ENCODE measurements at places on chromosomes 1 and 21. TPM values are rescaled to one million over a fixed set of nuclear protein-coding genes. Genes with fewer than 3 reads are reported as not detected.

The LCE3A gene
- not detected for total RNA-seq

The CLEC20A gene
- not detected for total RNA-seq

The CRYBG2 gene
- total RNA-seq: 1.7 TPM

The PCBP3 gene
- total RNA-seq: 1.5 TPM

The SEMA6C gene
- total RNA-seq: 5.3 TPM

DNA sequence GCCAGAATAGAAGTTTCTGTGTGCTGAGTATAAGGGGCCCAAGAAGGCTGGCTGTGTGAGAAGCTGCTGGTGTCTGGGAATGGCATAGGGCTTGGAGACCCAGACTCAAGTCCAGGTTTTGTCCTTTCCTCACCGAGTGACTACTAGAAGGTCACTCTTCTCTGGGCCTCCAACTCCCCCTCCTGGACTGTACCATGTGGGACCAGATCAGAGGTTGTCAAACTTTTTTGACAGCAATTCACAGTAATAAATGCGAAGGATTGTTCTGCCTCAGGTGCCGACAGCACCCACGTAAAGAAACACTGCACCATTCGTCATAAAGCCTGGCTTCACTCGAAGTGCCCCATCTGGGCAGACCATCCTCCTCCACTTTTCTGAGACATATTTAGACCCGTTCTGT is 29.0 kb downstream of the PKP1 start:
- H3K27ac ChIP-seq: no peak overlapping the region
- DNase-seq: no peak
- H3K4me3 ChIP-seq: no peak overlapping the region
- peaks cover 5% of the 10 kb centered on the region for H3K4me1 ChIP-seq

GRCh38 chr1:3945916-3946840 is 46.1 kb upstream of the C1orf174 start:
- no peaks in the 10 kb centered on the region for H3K4me1 ChIP-seq
- no peak overlapping the region for H3K4me3 ChIP-seq
- H3K27ac ChIP-seq: no peak overlapping the region

- H3K4me1 ChIP-seq: no peaks in the 10 kb centered on the region
- peak; percentile 31 for DNase-seq
- H3K27ac ChIP-seq: no peak overlapping the region
Measured at GRCh38 chr21:42252778-42253340, 33.9 kb downstream of the ABCG1 start.

DNA sequence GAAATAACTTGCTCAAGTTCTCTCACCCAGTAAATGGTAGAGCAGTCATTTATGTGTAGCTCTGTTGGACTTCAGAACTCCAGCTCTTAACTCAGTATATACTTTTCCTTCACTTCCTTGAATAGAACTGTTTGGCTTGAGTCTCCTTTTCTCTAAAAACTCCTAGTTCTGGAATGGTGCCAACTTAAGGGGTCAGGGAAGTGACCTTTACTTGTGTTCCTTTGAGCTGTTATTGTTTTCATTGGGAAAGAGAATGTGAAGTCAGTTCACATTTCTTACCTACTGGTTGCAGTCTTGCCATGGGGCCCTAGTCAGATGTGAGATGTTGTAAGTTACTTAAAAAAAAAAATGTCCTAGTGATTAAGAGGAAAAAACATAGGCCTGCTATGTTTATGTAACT is 77.0 kb upstream of the MACF1 start:
- no peaks in the 10 kb centered on the region for H3K27me3 ChIP-seq
- no peak for DNase-seq
- H3K27ac ChIP-seq: peak overlapping the region; percentile 1

GRCh38 chr1:198640174-198640573 is 1.3 kb downstream of the PTPRC start:
- peak overlapping the region; percentile 23 for H3K4me3 ChIP-seq
- peak overlapping the region; percentile 44 for H3K27ac ChIP-seq
- DNase-seq: no peak
- H3K4me1 ChIP-seq: no peaks in the 10 kb centered on the region
- no peaks in the 10 kb centered on the region for H3K27me3 ChIP-seq

DNA sequence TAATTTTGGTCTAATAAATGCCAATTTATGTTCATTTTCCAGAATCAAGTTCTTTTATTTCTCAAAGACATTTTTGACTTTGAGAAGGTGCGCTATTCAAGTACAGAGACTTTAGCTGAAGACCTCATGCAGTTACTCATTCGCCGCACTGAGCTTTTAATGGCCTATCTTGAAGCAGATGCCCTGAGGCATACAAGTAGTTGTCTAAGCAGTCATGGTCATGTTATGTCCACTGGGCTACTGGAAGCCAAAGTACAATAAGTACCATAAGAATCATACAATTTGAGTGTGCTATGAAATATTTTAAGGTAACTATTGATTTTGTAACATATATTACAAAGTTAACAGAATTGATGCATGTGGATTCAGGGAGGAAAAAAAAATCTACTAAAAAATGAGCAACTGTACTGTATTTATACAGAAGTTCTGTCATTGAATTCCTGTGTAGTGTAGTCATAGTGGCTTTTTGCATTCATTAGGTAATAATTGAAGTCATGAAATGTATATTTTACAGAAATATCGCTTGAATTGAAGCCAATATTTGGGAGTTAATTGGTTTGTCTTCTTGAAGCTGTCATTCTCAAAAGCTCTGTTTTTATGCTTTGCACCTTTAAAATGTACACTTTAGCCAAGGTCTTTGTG is 13.5 kb upstream of the NEXN start:
- H3K4me1 ChIP-seq: no peaks in the 10 kb centered on the region
- no peak for DNase-seq
- no peak overlapping the region for H3K4me3 ChIP-seq
- H3K27me3 ChIP-seq: no peaks in the 10 kb centered on the region
- H3K27ac ChIP-seq: no peak overlapping the region

GRCh38 chr1:172977296-172978017 is 73.3 kb downstream of the TNFSF18 start:
- no peaks in the 10 kb centered on the region for H3K4me1 ChIP-seq
- no peak overlapping the region for H3K4me3 ChIP-seq
- no peaks in the 10 kb centered on the region for H3K27me3 ChIP-seq
